ENCODE measurements at places on chromosomes 6 and 20.

DNA sequence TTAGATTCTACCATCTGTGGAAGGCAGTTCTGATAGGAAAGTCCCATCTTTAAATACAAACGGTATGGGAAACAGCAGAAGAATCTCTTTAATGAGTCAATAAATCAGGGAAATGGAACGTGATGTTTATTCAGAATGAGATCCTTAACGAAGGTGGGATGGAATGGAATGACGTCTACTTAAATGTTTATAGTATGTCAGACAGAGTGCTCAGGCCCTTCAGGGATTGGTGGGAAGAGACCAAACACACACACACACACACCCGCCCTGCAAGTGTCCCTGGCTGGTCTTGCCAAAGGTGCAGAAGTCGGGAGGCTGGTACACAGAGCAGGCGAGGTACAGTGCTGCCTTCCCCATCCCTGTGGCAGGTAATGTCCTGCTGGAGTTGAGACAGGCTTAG is 164.0 kb downstream of the FARS2 start:
- DNase-seq, result peak; percentile 31

DNA sequence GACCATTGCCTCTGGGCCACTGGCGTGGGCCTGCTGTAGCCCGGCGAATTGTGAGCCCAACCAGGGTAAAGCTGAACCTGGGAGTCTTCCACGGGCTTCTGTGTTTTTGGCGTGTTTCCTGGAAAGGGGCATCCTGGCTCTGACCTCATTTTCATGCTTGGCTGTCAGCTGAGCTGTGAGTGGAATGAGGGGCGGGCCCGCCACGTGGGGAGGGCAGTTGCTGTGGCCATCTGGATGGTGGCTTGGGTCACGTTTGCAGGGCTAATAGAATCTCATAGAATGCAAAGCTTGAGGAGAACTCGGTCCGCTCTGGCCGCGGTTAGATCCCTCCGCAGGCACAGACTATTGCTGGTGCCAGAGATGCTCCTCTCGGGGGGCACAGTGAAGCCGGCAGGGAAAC is 263.0 kb downstream of the SMOC2 start:
- no peak for DNase-seq

DNA sequence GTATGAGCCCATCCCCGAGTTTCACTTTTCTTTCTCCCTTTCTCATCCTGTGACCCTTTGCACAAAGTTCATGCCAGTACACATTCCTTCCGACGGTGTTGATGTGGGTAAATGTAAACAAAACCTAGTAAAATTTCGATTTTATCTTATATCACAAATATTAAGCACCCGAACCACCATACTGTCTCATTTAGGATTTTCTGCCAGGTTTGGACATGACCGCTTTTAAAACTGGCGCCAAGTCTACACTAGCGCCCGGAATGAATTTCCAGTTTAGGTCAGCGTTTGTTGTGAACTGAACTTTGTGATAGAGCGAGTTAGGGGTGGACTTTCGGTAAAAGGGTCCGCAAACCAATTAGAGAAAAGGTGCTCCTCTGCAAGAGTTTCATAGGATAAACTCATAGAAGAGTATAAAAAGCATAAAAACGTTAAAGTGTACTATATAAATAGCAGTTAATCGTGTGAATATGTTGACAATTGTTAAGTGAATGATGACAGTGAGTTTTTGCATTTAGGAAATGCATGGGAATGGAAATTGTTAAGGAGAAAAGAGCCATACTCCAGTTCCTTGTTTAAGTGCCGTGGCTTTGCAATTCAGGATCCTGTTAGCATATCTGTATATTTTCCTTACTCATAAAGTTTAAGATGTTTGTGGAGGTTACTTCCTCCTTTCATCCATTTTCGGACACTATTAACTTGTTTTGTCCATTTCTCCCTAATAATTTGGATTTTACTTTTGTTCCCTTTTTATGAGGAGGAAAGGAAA is 937 bp downstream of the AKAP7 start:
- peak; percentile 45 for DNase-seq

GRCh38 chr6:155125906-155126305 is 130.8 kb downstream of the TIAM2 start:
- peak; percentile 85 for DNase-seq

GRCh38 chr6:139308936-139309603 is 17.3 kb upstream of the TXLNB start:
- peak; percentile 18 for DNase-seq

- DNase-seq, result peak; percentile 77
Observed at GRCh38 chr20:58640446-58640845, 10.6 kb upstream of the STX16 start.

GRCh38 chr20:6212903-6213302 is 90.1 kb upstream of the FERMT1 start:
- DNase-seq, result no peak

GRCh38 chr6:156543431-156543830 is 233.7 kb upstream of the ARID1B start:
- no peak for DNase-seq

GRCh38 chr20:64160526-64161355 is 3.5 kb upstream of the MYT1 start:
- DNase-seq, result no peak

DNA sequence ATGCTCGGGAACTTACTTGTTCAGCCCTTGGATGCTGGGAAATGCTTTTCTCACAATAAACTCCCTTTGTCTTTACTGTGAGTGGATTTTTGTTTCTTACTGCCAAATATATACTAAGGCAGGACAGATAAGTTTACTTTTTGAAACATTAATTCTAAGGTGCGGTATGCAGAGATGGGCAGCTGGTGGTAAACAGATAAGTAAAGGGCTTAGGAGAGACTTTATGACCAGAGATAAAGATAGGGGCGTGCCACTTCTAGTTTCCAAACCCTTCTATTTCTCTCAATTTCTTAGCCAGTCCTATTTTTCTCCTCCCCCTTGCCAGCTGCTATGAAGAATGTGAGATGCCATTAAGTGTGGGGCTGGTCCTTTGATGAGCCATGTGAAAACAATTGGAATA is 16.3 kb downstream of the SAMD3 start:
- no peak for DNase-seq

DNA sequence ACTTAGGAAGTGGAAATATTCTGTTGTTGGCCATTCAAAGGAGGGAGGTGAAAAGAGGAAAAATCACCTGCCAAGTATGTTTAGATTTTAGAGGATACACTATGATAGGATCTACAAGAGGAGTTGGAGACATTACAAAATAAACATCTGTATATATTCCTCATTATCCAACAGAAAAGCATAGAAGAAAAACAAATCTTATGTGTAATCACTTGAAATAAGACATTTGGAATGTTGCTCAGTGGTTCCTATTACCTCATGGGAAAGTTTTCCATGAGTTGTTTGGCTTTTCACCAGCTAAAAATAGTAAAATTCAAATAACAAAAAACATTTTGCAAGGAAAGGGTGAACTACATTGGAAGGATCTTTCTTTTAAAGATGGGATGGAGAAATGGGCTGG is 76.7 kb upstream of the CARMIL1 start:
- DNase-seq, result peak; percentile 58

DNA sequence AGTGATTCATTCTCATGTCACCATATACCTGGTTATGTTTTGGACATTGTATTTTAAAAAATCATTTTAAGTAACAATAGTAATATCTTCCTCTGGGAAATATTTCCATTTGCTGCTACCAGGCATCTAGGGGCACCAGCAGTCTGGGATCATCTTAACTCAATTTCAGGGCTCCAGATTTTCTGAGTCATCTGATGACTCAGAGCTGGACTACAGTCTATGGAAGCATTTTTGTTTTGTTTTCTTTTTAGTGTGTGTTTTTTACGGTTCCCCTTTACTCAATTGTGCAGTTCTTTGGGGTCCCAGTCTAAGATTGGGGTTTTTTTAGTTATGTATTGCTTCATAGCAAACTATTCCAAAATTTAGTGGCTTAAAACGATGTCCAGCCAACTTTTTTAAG is 5.7 kb upstream of the FKBP5 start:
- DNase-seq, result no peak

- peak; percentile 56 for DNase-seq
Observed at GRCh38 chr6:5746759-5747130, 260.0 kb downstream of the NRN1 start.

GRCh38 chr6:47736083-47736700 is 37.8 kb downstream of the ADGRF4 start:
- no peak for DNase-seq

DNA sequence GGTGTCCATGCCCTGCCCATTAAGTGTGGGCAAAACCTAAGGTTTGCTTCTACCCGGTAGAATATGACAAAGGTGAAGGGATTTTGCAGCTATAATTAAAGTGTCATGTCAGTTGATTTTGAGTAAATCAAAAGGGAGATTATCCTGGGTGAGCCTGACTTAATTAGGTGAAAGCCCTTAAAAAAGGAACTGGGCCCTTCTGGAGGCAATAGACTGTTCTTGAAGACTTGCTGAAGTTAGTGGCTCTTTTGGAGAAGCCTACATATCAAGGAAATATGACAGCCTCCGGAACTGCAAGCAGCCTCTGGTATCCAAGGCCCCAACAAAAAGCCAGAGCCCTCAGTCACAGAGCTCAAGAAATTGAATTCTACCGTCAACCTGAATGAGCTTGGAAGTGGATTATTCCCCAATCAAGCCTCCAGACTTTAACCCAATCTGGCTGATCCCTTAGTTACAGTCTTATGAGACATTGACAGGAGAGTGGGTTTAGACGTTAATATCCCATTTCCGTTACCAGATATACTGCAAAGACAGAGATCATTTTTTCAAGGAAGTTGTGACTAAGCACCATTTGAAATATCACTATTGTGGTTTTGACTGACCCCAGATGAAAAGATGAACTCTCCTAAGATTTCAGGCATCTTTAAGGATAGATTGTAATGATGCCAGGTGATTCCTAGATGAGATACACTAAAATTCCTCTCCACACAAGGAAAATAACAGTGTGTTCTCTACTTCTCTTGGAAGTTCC is 303.4 kb downstream of the PLCB1 start:
- no peak for DNase-seq

GRCh38 chr6:148435386-148435785 is 92.7 kb downstream of the SASH1 start:
- peak; percentile 42 for DNase-seq

GRCh38 chr6:108565893-108566292 is 5.2 kb downstream of the FOXO3 start:
- DNase-seq, result peak; percentile 65

DNA sequence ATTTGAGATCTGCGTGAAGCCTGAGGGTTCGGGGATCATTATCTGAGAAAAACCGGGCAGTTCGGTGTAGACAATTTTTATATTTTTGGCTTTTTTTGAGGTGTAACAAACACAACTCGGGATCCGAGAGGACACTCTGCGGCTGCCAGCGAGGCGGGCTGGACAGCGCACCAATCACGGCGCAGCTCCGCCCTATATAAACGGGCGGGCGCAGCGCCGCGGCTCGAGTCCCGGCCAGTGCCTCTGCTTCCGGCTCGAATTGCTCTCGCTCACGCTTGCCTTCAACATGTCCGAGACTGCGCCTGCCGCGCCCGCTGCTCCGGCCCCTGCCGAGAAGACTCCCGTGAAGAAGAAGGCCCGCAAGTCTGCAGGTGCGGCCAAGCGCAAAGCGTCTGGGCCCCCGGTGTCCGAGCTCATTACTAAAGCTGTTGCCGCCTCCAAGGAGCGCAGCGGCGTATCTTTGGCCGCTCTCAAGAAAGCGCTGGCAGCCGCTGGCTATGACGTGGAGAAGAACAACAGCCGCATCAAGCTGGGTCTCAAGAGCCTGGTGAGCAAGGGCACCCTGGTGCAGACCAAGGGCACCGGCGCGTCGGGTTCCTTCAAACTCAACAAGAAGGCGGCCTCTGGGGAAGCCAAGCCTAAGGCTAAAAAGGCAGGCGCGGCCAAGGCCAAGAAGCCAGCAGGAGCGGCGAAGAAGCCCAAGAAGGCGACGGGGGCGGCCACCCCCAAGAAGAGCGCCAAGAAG is 69.0 kb downstream of the HFE start:
- peak; percentile 88 for DNase-seq

GRCh38 chr6:144150710-144151657 is 667 bp downstream of the STX11 start:
- DNase-seq, result no peak

GRCh38 chr6:78302411-78302810 is 564.9 kb upstream of the IRAK1BP1 start:
- no peak for DNase-seq

- DNase-seq, result no peak
Observed at GRCh38 chr6:37121556-37121955, 48.4 kb upstream of the PIM1 start.

DNA sequence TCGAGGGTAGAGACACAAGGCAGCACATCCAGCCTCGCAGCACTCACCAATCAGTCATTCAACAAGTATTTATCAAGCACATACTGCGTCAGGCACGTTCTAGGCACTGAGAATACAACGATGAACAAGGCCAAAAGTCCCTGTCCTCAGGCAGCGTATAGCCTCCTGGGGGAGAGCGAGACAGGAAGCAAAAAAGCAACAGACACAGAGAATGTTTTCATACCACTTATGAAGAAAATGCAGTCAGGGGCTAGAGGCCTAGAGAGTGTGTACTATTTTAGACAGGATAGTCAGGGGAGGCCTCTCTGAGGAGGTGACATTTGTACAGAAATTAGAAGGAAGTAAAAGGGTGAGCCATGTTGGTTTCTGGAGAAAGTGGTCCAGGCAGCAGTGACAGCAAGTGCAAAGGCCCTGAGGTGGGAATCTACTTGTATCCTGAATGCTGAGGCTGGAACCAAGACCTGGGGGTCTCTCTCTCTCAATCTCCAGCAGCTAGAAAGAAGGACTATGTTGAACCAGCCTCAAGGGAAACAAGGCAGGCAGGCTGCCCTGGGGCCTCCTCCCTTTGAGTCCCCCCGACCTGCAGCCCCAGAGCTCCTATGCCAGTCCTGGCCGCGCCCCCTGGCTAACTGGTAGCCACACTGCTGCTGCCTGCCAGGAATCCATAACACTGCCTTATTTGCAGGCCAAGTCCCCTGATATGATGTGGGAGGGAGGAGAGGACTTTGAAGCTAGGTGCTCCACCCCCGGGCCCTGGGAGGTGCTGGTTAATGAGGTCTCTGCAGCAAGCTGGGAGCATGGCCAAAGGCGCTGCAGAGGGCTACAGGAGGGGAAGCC is 151.2 kb downstream of the GRM4 start:
- no peak for DNase-seq

- DNase-seq, result no peak
Observed at GRCh38 chr6:11396860-11397259, 140.7 kb upstream of the TMEM170B start.

GRCh38 chr6:158329531-158329930 is 17.3 kb downstream of the TULP4 start:
- peak; percentile 13 for DNase-seq

- no peak for DNase-seq
Observed at GRCh38 chr20:3209946-3210317, 634 bp downstream of the ITPA start.

DNA sequence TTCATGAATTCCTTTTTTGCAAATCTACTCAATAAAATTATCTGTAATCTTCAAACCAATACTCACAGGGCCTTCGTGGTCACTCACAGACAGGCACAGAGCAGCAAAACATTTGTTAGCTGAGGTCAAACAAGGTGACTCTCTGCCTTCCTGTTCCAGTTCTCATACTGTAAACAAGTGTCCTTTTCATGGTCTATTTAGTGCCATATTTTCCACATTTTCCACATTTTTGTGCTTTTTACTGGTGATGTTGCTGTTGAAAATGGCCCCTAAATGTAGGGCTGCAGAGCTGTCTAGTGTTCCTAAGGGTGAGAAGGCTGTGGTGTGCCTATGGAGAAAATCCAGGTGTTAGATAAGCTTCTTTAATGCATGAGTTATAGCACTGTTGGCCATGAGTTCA is 133.1 kb upstream of the COL21A1 start:
- DNase-seq, result no peak
